ENCODE measurements at places on chromosomes 5 and 9.

GRCh38 chr9:127119320-127119709 is 3.1 kb downstream of the ANGPTL2 start:
- DNase-seq = no peak

DNA sequence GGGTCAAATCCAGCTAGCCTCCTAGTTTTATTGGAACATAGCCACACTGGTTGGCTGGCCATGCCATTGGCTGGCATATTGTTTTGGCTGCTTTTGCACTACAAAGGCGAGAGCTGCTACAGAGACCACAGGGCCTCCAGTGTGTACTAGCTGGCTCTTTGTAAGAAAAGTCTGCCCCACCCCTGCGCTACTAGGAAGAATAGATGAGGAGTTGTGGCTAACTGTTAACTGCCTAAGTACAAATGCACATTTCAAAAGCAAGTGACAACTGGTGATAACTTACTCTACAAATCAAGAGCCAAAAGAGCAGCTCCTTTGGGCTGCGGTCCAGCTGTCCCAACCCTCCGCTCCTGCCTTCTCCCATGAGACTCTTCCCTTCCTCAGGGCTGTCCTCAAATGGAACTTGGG is 63.9 kb downstream of the SERINC5 start:
- no peak for DNase-seq

GRCh38 chr9:35738186-35738585 is 5.7 kb downstream of the CREB3 start:
- no peak for DNase-seq

DNA sequence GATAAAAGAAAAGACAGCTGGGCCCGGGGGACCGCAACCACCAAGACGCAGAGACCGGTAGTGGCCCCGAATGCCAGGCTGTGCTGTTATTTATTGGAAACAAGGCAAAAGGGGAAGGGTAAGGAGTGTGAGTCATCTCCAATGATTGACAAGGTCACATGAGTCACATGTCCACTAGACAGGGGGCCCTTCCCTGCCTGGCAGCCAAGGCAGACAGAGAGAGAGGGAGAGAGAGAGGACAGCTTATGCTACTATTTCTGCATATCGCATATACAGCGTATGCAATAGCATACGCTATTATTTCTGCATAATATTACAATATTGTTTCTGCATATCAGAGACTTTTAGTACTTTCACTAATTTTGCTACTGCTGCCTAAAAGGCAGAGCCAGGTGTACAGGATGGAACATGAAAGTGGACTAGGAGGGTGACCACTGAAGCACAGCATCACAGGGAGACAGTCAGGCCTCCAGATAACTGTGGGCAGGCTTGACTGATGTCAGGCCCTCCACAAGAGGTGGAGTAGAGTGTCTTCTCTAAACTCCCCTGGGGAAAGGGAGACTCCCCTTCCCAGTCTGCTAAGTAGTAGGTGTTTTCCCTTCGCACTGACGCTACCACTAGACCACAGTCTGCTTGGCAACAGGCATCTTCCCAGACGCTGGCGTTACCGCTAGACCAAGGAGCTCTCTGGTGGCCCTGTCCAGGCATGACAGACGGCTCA is 50.3 kb downstream of the RFX3 start:
- no peak for DNase-seq

DNA sequence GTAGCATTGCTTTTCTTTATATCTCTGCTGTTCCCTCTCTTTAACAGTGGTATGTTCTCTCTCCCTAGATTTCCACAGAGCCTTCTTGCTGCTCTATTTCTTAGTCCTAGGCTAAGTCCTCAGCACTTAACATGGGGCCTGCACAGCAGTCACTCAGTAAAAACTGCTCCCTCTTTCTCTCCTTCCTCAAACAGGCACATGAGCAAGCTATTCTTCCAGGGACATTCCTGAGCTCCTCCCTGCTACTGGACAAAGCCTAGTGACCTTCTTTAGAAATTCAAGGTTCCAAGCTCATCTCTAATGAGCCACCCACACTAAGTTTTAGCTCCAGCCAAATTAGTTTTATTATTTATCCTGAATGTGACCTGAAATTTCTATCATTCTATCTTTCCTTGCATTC is 39.5 kb downstream of the TRIM32 start:
- no peak for DNase-seq

DNA sequence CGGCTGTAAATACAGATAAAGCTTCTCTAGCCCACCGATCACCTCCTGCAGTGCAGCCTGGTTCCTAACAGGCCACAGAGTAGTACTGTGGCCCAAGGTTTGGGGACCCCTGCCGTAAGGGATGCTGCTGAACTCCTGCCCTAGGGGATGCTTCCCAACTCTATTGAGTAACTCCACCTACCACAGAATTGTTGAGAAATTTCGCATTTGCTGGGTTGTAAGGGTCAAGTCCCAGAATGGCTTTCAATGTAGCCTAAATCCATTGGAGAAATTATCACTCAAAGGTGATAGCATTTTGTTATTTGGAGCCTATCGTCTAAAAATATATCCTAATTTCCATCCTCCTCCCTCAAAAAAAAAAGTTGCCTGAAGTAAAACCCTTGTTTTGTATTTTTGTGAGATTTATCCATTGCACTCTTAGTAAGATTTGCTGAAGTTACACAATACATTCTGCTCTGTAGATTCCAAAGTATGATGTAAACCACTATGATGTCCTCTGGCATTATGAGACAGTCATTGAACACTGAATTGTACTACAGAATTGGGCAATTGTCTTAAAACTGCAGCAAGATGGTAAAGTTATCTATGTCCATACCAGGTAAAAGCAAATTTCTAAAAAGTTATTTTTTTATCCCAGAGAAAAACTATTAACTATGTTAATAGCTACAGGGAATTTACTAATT is 14.0 kb downstream of the ACTBL2 start:
- no peak for DNase-seq

GRCh38 chr9:24451346-24451745 is 94.4 kb downstream of the IZUMO3 start:
- DNase-seq = no peak
